Heart right ventricle (tissue), 16 donors: ENCODE measurements at places on chromosomes 2 and 18.

DNA sequence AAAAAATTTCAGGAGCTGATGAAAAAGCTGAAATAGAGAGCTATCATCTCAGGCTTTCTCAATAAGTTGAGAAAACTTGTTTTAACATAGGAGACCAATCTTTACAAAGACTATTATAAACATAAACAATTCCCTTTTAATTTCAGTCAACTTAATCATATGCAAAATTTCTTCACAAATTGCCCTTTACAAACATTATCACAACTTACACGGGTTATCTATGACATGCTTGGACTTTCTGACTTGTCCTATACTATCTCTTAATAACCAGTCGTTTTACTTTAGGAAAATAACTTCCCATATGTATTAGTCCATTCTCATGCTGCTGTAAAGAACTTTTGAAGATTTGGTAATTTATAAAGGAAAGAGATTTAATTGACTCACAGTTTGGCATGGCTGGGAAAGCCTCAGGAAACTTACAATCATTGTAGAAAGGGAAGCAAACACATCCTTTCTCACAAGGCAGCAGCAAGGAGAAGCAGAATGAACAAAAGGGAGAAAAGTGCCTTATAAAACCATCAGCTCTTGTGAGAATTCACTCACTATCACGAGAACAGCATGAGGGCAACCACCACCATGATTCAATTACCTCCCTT, 1583.7 kb upstream of the CELF4 start:
- no peak overlapping the region for H3K27ac ChIP-seq
- no peak for DNase-seq
- H3K27me3 ChIP-seq: no peaks in the 10 kb centered on the region
- H3K36me3 ChIP-seq: no peaks in the 10 kb centered on the region

GRCh38 chr2:218325566-218326160, 31.0 kb upstream of the CATIP start:
- no peak for DNase-seq
- H3K27ac ChIP-seq: no peak overlapping the region
- peaks cover 33% of the 10 kb centered on the region for H3K4me1 ChIP-seq

- H3K27ac ChIP-seq: no peak overlapping the region
- no peaks in the 10 kb centered on the region for H3K4me1 ChIP-seq
- no peak overlapping the region for H3K4me3 ChIP-seq
Observed at GRCh38 chr2:139064159-139064558, 284.0 kb upstream of the NXPH2 start.

DNA sequence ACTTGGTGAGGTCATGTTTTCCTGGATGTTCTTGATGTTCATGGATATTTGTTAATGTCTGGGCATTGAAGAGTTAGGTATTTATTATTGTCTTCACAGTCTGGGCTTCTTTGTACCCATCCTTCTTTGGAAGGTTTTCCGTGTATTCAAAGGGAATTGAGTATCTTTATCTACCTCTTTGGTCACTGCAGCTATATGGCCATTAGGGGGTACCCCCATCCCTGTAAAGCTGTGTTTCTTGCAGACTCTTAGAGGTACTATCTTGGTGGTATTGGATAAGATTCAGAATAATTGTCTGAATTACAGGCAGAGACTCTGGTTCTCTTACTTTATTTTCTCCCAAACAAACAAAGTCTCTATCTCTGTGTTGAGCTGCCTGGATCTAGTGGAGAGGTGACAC, 401.6 kb upstream of the FSIP2 start:
- no peaks in the 10 kb centered on the region for H3K27me3 ChIP-seq
- H3K27ac ChIP-seq: no peak overlapping the region
- DNase-seq: no peak
- H3K4me3 ChIP-seq: no peak overlapping the region

GRCh38 chr2:183530333-183530901, 406.2 kb downstream of the NUP35 start:
- no peak overlapping the region for H3K4me3 ChIP-seq
- H3K4me1 ChIP-seq: no peaks in the 10 kb centered on the region
- H3K36me3 ChIP-seq: no peaks in the 10 kb centered on the region
- H3K27ac ChIP-seq: no peak overlapping the region
- H3K27me3 ChIP-seq: no peaks in the 10 kb centered on the region

DNA sequence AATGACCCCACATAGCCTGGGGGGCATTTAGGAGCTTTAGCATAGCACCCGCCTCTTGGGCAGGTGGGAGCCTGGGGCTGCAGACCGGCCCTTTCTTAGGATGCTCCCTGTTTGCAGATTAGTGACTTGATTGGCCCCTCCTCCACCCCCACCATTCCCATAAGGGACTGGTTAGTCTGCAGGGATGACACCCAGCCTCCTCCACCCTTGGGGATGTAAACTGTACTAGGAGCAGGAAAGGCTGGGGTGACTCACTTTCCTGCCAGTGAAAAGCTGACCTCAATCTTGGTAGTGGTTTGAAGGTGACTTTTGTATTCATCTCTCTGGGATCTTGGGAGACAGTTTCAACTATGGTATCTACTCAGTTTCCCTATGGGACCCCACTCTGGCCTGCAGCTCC, 24.2 kb downstream of the CTIF start:
- H3K4me1 ChIP-seq: peaks cover 26% of the 10 kb centered on the region
- H3K27ac ChIP-seq: peak overlapping the region; percentile 37
- H3K4me3 ChIP-seq: no peak overlapping the region
- no peak for DNase-seq
- no peaks in the 10 kb centered on the region for H3K27me3 ChIP-seq

DNA sequence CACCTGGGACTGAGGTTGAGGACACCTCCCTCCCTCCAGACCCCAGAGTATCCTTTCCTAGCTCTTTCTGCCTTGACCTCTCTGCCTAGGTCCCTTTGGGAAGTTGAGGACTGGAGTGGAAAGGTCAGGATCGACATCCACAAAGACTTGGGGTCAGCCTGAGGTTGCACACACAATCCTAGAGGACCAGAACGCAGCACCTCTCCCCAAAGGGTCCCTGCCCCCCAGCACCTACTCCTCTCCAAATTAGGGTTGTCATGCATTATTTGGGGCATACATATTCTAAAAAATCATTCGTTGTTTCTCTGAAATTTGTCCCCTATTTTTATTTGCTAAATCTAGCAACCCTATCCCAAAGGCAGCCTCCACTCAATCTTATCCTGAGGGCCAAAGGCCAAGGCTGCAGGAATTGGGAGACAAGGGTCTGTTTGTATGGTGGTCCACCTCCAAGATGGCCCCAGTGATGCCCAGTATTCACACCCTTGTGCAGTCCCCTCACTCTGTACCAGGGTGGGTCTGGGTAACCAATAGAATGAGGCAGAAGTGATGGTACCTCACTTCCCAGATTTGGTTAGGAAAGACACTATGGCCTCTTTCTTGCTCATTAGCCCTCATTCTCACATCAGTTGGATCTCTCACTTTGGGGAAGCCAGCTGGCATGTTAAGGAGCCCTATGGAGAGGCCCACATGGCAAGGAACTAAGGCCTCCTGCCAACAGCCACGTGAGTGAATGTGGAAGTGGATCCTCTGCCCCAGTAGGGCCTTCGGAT, 3.5 kb upstream of the CHRNG start:
- DNase-seq: no peak
- H3K27me3 ChIP-seq: no peaks in the 10 kb centered on the region
- no peak overlapping the region for H3K27ac ChIP-seq
- peaks cover 12% of the 10 kb centered on the region for H3K4me1 ChIP-seq

- no peak for DNase-seq
- no peaks in the 10 kb centered on the region for H3K27me3 ChIP-seq
- H3K4me3 ChIP-seq: no peak overlapping the region
- peaks cover 32% of the 10 kb centered on the region for H3K4me1 ChIP-seq
Observed at GRCh38 chr2:127061375-127062273, 45.3 kb downstream of the BIN1 start.

DNA sequence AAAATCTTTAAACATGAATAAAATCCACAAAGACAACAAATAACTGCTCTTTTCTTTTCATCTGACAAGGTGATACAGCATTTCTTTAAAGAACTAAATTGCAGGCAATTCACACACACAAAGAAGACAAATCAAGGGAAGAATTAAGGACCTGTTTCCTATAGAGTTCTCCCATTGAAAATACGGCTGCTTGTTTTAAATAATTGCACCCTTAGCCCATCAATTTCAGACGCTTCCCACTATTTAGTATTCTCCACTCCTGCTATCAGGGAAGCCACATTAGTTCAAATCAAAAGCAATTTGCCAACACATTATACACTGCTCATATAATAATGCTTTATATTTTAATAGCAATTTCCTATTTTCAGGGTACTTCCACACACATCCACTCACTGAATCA, 11.3 kb downstream of the CMPK2 start:
- no peak for DNase-seq
- H3K27ac ChIP-seq: no peak overlapping the region
- no peaks in the 10 kb centered on the region for H3K27me3 ChIP-seq
- H3K4me3 ChIP-seq: no peak overlapping the region

GRCh38 chr2:173239644-173240043, 115.0 kb upstream of the CDCA7 start:
- no peaks in the 10 kb centered on the region for H3K27me3 ChIP-seq
- no peak for DNase-seq
- H3K4me1 ChIP-seq: no peaks in the 10 kb centered on the region
- no peak overlapping the region for H3K27ac ChIP-seq

DNA sequence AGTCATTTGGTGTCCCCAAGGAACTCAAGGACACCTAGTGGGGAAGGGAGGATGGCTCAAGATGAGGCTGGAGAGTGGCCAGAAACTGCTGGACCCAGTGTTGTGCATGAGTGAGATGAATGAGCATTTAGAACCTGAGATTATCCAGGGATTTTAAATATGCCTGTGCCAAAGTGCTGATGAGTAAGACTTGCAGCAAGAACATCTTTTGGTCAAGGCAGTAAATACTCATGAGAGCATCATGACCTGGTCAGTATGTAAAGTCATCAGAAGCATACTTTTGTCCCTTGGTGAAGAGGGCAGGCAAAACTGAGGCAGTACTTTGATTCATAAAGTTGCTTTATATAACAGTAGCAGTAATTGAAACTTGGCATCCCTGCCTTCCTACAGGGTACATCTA, 3.1 kb upstream of the SPP2 start:
- no peak overlapping the region for H3K4me3 ChIP-seq
- no peak overlapping the region for H3K27ac ChIP-seq
- H3K27me3 ChIP-seq: peaks cover 8% of the 10 kb centered on the region
- no peaks in the 10 kb centered on the region for H3K36me3 ChIP-seq
- no peaks in the 10 kb centered on the region for H3K4me1 ChIP-seq
- no peak for DNase-seq

GRCh38 chr2:240868286-240869108, at the start of gene AGXT:
Gene AGXT (plus strand): TSS chr2:240868824. CDS start chr2:240868866, 42 bp downstream.
- no peaks in the 10 kb centered on the region for H3K4me1 ChIP-seq
- no peak within 1 kb of the TSS for H3K4me3 ChIP-seq
- no peaks in the 10 kb centered on the region for H3K27me3 ChIP-seq
- DNase-seq: no peak
- H3K27ac ChIP-seq: no peak within 1 kb of the TSS

- no peaks in the 10 kb centered on the region for H3K27me3 ChIP-seq
- no peak for DNase-seq
- H3K4me1 ChIP-seq: no peaks in the 10 kb centered on the region
- no peak overlapping the region for H3K4me3 ChIP-seq
- H3K27ac ChIP-seq: no peak overlapping the region
Observed at GRCh38 chr18:55100817-55101457, 141.7 kb upstream of the CCDC68 start.

DNA sequence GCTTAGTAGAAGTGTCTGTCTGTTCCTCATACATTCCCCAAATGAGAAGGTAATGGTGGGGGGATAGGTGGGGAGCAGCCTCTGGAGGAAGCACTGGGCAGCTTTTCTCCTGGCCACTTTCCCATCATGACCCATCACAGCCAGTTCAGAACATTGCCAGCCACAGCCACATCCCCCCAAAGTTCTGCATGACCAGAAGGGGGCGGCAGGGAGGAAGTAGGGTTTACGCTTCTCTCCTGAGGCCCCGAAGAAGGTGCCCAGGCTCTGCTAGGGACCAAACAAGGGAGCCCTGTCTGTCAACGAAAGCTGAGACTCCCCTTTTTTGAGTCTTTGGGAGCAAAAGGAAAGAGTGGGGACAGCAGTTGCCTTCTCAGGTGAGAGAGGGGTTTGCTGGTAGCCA, 7.7 kb downstream of the IGFBP5 start:
- H3K27me3 ChIP-seq: no peaks in the 10 kb centered on the region
- H3K4me3 ChIP-seq: no peak overlapping the region
- H3K27ac ChIP-seq: no peak overlapping the region
- no peak for DNase-seq
- H3K36me3 ChIP-seq: peaks cover 15% of the 10 kb centered on the region

DNA sequence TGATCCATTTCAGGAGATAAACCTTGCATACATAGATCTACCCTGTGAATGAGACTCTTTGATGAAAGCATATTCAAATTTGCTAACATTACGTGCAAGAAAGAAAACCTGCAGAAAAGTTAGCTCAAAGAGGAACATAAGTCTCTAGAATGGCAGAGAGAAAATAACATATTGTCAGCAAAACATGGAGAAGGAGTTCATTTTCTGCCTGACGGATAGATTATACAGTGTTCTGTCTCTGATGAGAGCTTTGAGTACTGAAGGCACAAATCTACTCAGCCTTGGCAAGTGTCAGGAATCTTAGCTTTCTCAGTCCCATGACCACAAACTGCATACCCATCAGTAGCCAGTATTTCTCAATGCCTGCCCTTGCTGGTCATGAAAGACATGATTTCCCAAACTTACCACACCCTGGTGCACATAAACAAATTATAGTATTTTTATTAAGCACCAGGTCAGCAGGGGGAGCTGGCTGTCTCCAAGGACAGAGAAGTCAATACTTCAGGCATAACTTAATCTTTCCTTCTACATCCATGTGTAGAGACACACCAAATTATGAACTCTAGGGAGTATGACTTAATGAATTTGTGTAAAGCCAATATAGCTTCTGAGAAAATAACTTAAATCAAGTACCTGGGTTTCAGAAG, 401.2 kb upstream of the SOX11 start:
- no peaks in the 10 kb centered on the region for H3K27me3 ChIP-seq
- no peaks in the 10 kb centered on the region for H3K36me3 ChIP-seq
- no peak overlapping the region for H3K27ac ChIP-seq
- no peaks in the 10 kb centered on the region for H3K4me1 ChIP-seq
- H3K4me3 ChIP-seq: no peak overlapping the region

GRCh38 chr18:3660739-3661515, 211.0 kb downstream of the TGIF1 start:
- peaks cover 10% of the 10 kb centered on the region for H3K4me1 ChIP-seq
- H3K27me3 ChIP-seq: no peaks in the 10 kb centered on the region
- H3K36me3 ChIP-seq: no peaks in the 10 kb centered on the region

DNA sequence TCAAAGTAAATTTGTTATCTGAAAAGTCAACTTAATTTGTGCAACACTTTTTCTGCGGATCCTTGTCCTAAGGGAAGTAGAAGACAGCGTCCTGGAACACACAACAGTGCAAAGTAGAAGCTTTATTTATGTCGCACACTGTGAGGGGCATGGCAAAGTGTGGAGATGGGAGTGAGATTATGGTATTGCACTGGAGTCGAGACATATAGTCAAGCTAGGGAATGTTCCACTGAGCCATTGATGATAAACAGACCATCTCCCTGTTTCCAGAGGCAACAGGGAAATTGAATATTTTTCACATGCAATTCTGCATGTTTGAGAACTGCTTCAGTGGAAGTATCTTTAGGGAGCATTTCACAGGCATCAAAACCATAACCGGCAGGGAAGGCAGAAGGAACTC, 46.2 kb downstream of the LRRTM1 start:
- DNase-seq: no peak
- H3K4me3 ChIP-seq: no peak overlapping the region
- H3K27ac ChIP-seq: no peak overlapping the region
- H3K36me3 ChIP-seq: no peaks in the 10 kb centered on the region

GRCh38 chr18:63283305-63284094, 36.1 kb downstream of the BCL2 start:
- no peaks in the 10 kb centered on the region for H3K27me3 ChIP-seq
- no peak for DNase-seq
- peaks cover 16% of the 10 kb centered on the region for H3K4me1 ChIP-seq
- H3K36me3 ChIP-seq: no peaks in the 10 kb centered on the region
- H3K27ac ChIP-seq: no peak overlapping the region

- no peak overlapping the region for H3K4me3 ChIP-seq
- H3K36me3 ChIP-seq: no peaks in the 10 kb centered on the region
- H3K27ac ChIP-seq: no peak overlapping the region
Observed at GRCh38 chr2:234970477-234970882, 18.7 kb downstream of the SH3BP4 start.
